ENCODE measurements at places on chromosomes 5 and 9.

DNA sequence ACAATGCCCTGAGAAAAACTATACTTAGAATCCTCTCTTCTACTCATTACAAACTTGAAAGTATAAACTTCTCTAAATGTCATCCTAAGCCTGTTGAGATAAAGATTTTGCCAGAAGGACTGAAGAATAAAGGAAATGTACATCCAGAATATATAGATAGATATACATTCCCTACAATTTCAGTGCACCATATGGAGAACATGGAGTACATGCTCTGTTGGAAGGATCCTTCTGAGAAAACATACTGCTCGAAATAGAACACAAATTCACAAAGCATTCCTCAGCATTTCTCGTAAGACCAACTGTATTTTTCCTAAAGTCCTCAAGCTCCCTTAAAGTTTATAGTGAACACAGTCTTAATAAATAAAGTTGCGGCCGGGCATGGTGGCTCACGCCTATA is 69.7 kb upstream of the RASA1 start:
- no peak for DNase-seq

DNA sequence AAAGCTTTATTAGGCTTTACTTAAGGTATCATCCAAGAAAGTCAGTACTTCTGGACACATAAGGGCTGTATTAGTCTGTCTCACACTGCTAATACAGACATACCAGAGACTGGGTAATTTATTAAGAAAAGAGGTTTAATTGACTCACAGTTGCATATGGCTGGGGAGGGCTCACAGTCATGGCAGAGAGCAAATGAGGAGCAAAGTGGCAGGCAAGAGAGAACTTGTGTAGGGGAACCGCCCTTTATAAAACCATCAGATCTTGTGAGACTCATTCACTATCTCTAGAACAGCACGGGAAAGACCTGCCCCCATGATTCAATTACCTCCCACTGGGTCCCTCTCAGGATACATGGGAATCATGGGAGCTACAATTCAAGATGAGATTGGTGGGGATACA is 49.2 kb upstream of the SLC44A1 start:
- no peak for DNase-seq

DNA sequence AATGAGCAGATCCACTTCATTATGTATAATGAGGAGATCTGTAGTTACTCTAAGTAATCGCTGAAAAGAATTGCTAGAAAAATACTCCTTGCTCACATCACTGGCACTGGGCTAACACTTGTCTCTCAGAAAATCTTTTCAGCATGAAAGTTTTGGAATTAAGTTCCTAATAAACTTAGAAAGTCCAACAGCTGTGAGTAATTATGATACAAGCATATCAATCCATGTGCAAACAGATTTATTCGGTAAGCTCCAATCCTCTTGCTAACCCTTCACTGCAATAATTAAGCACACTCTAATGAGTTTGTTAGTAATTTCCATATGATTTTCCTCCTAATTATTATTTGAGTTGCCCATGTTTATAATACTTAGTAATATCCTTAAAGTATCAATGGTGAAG is 652.6 kb upstream of the WWC1 start:
- no peak for DNase-seq

DNA sequence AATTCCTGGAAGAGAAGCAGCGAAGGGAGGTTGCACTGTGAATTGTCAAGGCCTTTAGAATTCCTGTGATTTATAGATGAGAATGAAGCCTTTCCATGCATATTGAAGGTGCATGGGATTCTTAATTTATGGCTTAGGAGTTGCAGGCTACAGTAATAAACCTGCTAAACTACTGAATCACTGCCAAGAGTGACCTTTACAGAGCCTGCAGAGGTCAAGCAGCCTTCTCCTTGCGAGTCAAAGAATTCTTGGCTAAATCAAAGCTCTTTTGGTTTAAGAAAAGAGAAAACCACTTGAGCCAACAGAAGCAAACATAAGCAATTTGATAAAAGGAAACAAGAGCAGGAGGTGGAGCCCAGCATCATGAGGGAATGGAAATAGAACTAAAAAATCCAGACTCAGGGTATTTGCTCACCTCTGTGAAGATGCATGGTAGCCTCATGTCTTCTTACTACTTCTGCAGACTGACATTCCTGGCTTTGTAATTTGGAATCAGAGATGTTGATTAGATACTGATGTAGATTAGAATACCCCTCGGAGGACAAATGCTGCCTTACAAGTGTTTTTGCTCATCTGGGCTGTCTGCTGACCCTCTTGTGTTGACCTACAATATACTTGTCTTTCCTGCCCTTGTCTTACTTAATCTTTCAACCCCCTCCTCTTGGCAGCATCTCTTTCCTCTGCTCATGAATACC is 90.3 kb upstream of the IFNK start:
- DNase-seq: peak; percentile 24

GRCh38 chr5:33938507-33938796 is 2.3 kb downstream of the RXFP3 start:
- no peak for DNase-seq

GRCh38 chr9:94990897-94991561 is 264.5 kb downstream of the AOPEP start:
- no peak for DNase-seq

DNA sequence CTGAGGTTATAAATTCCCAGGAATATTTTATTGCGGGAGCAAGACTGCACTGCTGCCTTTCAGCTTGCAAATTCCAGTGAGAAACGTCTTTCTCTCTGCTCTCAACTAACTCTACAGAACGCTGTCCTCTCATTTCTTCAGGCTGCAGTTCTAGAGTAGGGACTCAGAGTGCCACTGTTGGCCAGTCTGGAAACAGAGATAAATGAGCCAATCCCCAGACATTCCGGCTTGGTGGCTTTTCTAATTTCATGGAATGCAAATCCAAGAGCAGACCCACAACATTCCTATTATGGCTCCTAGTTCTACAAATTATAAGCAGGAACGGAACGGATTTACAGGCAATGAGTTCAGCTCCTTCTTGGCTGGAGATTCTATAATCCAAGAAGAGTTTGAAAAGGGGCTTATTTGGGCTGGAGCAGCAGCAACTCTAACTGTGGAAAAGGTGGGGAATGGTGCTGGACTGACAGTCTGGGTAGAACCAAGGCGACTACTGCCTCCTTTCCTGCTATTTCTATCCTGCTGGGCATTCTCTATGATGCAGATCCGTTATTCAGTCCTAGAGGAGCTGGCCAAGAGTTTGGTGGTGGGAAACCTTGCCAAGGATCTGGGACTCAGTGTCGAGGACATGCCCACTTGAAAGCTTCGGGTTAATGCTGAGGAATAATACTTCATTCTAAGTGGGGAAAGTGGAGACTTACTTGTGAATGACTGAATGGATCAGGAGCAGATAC is 9.3 kb downstream of the PCDHGA12 start:
- DNase-seq: no peak

DNA sequence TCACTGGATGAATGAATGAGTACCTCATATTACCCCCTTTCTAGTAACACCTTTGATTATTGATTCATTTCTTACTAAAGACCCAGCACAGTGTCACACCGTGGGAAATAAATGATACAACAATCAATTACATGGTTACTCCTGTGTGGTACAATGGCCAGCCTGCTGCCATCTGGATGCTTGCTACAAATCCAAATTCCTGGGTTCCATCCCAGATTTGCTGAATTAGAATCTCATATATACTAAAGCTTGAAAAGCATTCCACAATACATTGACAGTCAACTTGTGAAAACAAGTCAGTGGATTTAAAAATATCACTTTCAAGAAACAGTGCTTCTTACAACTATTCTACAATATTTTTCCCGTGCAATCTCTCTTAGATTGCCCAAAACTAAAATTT is 989.3 kb downstream of the PTPRD start:
- no peak for DNase-seq

DNA sequence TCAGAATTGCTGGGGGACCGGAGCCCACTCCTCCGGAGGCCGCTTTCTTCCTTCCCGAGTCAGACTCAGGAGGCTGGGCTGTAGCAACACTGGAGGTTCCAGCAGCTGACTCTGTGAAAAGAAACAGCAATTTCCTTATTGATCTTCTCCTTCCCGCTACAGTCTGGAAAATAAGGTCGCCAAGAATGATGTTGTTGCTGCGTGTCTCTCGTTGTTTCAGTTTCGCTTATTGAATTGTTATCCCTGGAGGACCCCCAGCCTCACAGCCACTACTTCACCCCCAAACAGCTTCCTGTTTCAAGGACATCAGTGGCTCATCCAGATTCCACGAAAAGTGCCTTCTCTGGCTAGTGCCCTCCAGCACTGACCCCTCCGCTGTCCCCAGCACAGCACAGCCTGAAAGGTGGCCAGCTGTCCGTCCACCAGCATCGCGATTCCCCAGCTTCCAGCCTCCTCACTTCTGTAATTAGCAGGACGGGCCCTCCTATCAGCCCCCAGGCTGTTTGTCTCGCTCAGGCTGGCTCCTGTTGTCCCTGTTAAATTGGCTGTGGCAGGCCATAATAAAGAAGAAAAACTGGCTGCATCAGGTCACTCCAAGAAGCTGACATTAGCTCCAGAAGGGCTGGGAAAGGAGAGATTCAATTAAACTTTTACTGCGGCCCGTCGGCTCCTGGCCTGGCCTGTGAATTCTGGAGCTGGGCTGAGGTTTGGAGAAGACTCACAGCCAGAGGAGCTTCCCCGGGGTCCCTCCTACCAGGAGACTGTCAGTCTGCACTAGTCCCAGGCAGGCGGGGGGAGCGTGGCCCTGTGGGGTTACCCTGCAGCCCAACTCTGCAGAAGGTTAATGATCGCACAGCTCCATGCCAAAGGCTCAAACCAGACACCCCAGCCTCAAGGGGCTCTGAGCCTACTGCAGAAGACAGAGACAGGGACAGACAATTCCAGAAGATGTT is 40.5 kb downstream of the OLFM1 start:
- no peak for DNase-seq

DNA sequence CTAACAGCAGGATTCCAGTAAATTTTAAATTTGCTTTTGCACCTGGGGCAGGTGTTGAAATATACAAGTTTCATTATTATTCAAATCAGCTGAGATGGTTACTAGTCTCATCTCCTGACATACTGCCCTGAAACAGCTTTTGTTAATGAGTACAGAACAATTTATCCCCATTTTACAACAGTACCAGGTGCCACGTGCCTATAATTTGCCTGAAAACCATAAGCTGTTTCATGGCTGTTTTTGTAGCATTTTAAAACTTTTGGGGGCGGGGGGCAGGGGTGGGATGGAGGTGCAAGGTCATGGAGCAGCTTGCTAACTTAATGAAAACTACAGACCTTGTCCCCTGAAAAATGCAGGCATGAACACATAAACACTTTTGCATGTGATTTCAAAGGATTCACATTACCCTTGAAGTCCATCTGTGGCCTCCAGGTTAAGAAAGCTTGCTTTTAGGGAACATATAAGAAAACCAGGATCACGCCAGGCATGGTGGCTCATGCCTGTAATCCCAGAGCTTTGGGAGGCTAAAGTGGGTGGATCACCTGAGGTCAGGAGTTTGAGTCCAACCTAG is 42.1 kb downstream of the TIMD4 start:
- DNase-seq: no peak

DNA sequence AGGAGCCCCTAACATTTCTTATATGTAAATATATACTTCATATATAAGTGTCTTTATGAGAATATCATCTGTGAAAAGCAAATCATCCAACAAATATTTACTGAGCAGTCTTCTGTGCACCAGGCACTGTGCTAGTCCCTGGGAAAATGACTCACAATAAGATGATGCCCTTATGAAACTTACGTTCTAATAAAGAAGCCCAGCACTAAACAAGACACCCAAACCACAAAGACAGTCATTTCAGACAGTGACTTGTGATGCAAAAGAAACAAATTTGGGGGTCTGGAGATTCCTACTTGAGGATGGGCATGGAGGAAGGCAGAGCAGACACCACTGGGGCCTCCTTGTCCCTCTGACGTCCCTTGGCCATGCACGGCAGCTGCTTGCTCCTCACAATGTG is 30.6 kb upstream of the PPP1R2B start:
- DNase-seq: no peak

GRCh38 chr9:129322641-129323375 is 144.7 kb upstream of the IER5L start:
- DNase-seq: no peak

DNA sequence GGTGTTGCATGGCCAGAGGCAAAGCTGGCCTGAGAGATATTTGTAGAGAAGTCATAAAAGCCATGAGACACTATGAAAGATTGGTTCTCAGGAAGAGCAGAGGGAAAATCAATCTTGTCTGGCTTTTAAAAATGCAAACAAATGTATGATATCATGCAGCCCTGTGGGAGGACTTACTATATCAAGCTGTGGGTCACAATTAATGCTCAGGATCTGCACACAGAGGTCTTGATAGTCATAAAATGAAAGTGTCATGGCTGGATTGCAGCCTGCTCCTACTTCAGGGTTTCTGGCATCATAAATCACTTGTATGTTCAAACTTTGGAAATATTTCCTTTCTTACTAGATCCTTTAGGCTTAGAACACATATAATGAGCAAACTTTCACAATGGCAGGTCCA is 151.5 kb downstream of the SEMA6A start:
- no peak for DNase-seq

DNA sequence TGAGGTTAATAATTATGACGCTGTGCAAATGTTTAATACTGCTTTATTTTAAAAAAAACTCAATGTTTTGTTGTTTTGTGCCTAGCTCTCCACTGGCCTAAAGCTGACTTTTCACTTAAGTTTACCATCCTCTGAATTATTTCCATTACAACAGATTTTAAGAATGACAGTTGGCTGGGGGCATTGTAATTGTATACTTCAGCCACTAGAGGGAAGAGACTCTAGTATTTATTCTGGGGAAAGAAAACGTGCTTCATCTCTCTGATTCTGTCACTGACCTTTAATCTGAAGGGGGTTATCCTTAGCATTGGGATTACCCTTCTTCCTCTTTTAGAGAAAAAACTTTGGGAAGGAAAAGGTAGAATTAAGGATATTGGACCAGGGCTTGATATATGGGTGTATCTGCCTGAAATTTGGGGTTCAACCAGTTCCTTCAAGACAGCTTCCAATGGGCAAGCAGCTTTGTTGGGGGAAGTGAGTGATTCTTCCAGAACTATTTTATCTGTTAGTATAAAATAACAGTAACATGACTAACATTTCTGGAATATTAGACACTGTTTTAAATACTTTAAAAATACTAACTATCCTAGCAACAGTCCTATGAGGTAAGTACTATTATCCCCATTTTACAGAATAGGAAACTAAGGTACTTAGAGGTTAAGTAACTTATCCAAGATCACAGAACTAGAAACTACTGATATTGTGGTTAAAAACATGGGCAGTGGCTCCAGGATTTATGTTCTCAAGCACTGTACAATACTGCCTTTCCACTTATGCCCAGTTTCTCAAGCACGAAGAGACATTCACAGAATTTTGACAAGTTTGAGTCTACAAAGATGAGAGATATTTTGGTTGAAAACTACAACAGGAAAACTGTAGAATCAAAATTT is 208.4 kb downstream of the CD180 start:
- peak; percentile 38 for DNase-seq
